Activated CD4-positive, CD25-positive, alpha-beta regulatory T cell (primary cell): ENCODE measurements at places on chromosomes 1 and 21.

DNA sequence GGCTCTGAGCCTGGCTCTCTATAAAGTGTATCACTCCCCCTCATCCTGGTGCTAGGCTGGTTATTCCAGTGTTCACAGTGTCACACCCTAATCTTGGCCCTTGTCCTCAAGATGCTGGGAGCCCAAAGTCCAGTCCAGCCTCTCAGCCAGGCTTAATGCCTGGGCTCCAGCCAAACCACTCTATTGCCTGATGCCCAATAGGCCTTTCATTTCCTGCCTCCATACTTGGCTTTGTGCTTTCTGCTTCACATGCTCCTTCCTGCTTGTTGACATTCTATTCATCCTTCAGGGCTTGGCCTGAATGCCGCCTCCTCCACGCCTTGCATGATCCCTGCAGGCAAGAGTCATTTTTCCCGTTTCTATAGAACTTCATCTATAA is 1.7 kb downstream of the KLHDC8A start:
- no peak for DNase-seq

GRCh38 chr1:237701534-237701933 is 189.2 kb downstream of the ZP4 start:
- no peak for DNase-seq

- DNase-seq: no peak
These were observed 5.7 kb upstream of the RHEX start for GRCh38 chr1:206047271-206047670.

DNA sequence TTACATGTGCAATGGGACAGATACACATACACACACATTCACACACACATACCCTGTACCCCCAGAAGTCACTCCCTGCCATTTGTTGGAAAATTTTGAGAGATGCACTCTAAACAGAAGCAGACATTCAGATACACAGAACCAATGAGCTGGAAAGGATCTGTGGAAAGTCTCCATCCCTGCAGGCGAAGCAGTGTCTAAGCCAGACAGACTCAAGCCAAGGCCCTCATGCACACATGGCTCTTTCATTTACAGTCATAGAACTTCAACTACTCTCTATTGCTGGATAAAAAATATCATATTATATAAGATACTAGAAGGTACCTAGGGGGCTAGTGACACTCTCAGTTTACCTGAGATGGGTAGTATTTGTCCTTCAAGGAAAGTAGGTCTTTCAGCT is 7.3 kb upstream of the SEC16B start:
- no peak for DNase-seq

GRCh38 chr21:25343774-25344545 is 263.3 kb downstream of the MRPL39 start:
- no peak for DNase-seq
